AG04450 (cell line): ENCODE measurements at places on chromosomes 5 and 9.

GRCh38 chr5:55860288-55860687 is 9.1 kb downstream of the IL31RA start:
- no peak for DNase-seq

GRCh38 chr5:18216729-18217128 is 582.5 kb downstream of the TAF11L14 start:
- DNase-seq = no peak

GRCh38 chr9:33139421-33140228 is 27.5 kb downstream of the B4GALT1 start:
- DNase-seq = peak; percentile 90

- DNase-seq = no peak
Measured at GRCh38 chr9:124218438-124218982, 39.2 kb upstream of the NEK6 start.

DNA sequence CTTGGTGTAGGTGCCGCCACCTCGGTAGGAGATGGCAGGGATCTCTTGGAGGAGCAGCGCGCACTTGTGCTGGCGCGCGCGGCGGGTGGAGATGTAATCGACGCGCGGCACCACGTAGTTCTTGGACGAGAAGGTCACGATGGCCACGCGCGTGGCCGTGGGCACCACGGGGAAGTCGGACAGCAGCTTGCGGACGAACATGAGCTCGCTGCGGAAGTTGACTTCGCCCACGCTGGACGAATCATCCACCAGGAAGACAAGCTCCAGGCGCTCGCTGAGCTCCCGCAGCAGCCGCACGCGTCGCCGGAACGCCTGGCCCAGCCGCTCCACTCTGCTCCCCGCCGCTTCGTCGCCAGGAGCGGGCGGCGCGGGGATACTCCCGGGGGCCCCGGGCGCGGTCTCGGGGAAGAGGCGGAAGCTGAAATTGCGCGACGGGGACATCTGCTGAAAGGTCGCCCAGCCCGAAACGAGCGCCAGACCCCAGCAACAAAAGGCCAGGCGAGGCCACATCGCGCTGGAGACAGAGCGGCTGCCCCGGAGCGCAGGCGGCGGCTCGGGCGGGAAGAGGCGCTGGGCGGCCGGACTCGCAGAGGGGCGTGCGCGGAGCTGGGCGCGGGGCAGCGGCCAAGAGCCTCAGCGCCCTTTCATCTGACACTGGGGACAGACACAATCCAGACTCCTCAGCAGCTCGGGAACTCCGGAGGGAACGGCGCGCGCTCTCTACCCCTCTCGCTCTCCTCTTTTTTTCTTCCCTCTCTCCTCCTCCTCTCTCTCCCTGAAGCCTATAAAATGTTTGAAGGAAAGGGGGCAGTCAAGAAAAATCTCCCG is at the start of gene SVEP1:
TSS of gene SVEP1 (minus strand) at position 708 of the 828 bp plus-strand sequence. CDS start at position 510, 198 bp downstream.
- DNase-seq = no peak
